ENCODE measurements at places on chromosomes 1 and 21.

GRCh38 chr21:30391492-30392025, 4.3 kb upstream of the KRTAP13-1 start:
- DNase-seq, result no peak

DNA sequence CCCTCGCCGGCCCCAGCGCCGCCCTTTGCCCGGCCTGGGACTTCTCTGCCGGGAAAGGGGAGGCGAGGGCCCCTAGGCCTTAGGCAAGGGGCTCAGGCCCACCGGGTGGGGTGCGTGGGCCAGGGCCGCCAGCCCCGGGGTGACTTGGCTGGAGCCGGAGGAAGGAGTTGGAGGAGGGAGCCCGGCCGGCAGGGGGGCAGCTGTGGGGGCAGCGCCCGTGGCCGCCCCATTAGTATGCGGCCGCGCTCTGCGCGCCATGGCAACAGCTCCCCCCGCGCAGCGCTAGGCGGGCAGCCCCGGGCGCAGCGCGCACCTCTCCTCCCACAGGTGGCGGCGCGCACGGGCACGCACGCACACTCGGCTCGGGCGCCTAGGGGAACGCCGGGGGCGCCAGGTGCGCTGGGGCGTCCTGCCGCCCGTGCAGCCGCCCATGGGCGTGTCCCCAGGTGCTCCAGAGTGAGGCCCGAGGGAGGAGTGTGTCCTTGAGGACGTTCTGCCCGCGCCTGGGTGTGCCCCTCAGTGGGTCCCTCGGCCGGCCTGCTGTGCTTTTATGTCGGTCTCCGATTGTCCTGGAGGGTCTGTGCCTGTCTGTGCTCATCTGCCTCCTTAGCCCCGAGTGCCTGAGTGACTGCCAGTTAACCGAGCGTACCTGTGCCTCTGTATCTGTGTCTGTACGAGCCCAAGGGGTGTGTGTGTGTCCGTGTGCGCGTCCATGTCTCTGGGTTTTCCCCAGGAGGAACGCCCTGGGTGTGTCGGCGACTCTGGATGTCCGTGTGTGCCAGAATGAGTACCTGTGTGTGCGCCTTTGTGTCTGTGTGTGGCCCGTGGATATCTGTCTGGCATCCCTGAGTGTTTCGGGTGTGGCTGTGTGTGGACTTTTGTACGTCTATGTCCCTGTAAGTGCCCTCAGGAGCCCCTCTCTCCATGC, 38.2 kb upstream of the WASF2 start:
- DNase-seq, result peak; percentile 64

DNA sequence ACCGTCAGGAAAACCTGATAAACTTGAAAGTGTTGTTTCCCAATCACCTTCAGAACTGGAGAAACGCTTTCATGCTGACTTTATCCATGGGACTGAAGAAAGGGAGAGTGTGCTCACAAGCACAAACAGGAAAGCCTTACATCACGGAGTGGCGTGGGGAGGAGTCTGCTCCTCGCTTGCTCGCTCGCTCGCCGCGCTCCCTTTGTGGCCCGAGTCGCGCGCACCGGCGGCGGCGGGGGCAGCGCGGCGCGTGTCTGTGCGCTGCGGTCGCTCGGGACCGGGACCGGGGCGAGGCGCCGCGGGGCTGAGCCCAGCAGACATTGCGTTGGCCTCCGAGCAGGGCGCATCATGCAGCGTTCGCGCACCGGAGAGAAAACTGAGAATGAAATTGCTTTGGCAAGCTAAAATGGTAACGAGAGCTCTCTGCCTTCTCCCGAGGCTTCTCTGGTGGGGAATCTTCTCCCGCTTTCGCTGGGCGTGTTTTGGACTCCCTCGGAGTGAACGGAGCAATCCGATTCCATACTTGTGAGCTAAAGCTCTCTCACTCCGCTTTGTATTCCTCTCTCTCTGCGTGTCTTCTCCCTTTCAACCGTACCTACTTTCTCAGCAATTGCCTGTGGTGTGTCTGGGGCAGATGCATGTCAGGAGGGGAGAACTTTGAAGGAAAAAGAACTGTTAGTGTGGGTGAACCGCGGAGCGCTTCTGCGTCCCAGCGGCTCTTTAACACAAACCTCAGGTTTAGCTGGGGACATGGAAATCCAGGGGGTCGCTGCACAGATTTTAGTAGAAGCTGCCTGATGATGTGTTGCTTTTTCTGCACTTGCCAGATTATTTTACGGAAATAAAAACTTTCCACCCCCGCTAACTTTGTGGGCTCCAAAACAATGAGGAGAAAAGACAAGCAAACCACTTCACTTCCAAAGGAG, at the start of gene RGL1:
TSS of gene RGL1 (plus strand) at position 205 of the 926 bp plus-strand sequence. CDS start at position 383, 178 bp downstream.
- no peak for DNase-seq

- no peak for DNase-seq
Observed at GRCh38 chr21:37149411-37149810, 76.4 kb downstream of the TTC3 start.

- no peak for DNase-seq
Observed at GRCh38 chr21:35606146-35606545, 454.2 kb downstream of the SETD4 start.

- DNase-seq, result no peak
Observed at GRCh38 chr1:87089070-87089736, 174.8 kb downstream of the HS2ST1 start.

DNA sequence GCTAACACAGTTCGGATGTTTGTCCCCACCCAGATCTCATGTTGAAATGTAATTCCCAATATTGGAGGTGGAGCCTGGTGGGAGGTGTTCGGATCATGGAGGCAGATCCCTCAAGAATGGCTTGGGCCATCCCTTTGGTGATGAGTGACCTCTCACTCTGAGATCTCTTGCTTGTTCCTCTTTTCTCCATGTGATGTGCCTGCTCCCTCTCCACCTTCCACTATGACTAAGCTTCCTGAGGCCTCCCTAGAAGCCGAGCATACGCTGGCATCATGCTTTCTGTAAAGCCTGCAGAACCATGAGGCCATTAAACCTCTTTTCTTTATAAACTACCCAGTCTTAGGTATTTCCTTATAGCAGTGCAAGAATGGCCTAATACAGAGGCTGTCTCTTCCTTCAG, 8.1 kb upstream of the PLA2G5 start:
- DNase-seq, result no peak

DNA sequence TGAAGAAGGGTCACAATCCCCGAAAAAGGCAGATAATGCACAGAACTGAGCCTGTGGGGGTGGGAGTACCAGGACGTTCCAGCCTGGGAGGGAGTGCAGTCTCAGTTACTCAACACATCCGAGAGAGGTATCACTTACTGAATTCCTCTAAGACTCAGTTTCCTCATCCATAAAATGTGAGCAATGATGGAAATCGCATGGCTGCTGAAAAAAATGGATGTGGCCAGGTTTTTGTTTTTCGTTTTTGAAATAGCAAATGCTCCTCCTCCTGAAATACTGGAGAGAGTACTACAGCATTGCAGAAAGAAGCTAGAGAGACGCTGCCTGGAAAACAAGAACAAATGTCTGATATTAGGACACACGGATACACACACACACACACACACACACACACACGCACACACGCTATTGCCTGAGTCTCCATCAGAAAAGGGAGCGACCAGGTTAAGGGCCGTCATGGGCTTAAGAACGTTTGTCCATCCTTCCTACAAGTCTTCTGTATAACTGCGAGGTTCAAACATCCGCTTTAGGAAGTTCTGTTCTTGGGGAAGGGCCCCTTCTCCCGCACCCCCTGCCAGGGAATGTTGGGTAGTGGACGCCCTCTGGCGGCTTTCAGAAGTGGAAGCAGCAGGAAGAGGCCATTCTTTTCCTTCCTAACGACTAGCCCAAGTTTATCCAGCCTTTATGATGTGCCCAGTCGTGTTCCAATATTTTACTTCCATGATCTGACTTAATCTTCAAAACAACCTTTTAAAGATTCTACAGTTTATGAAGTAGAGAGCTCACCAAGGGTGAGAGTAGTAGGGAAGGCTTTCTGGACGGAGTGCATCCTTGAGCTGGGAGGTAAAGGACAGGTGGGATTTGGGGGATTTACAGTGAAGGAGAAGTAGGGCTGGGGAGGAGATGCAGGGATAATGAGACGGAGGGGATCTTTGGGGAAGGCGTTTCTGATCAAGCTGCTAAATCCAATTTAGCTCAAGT, 699 bp upstream of the NES start:
- DNase-seq, result peak; percentile 57
